ENCODE measurements at places on chromosomes 7 and 10.

GRCh38 chr10:74967911-74968666 lies 141.7 kb downstream of the KAT6B start:
- no peak for DNase-seq

GRCh38 chr10:24488631-24489030 lies 235.1 kb downstream of the ARHGAP21 start:
- no peak for DNase-seq

GRCh38 chr7:44251881-44252280 lies 51.1 kb downstream of the YKT6 start:
- DNase-seq, result no peak

DNA sequence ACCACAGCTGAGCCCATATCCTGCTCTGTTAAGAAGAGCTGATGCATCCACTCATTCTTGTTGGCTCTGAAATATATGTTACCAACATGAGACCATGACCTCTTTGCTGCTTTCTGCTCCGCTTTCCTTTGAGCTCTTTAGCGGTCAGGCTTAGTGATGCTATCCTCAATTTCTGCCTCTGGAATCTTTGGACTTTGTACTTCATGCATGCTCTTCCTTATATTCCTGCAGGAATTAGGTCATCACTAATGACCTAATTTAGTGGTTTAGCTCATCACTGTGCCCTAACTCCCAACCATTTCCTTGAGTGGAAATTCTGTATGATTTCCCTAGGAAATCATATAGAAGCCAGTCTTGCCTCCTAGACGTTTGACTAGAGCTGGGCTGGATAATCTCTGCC lies 119.5 kb downstream of the AOAH start:
- DNase-seq, result no peak

GRCh38 chr7:148888300-148888699 lies 4.2 kb upstream of the EZH2 start:
- DNase-seq, result no peak

DNA sequence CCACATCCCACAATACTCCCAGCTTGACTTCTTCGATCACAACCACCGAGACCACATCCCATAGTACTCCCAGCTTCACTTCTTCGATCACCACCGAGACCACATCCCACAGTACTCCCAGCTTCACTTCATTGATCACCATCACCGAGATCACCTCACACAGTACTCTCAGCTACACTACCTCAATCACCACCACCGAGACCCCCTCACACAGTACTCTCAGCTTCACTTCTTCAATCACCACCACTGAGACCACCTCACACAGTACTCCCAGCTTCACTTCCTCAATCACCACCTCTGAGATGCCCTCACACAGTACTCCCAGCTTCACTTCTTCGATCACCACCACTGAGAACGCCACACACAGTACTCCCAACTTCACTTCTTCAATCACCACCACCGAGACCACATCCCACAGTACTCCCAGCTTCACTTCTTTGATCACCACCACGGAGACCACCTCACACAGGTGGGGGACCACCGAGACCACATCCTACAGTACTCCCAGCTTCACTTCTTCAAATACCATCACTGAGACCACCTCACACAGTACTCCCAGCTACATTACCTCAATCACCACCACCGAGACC lies 8.6 kb downstream of the MUC3A start:
- DNase-seq, result no peak

DNA sequence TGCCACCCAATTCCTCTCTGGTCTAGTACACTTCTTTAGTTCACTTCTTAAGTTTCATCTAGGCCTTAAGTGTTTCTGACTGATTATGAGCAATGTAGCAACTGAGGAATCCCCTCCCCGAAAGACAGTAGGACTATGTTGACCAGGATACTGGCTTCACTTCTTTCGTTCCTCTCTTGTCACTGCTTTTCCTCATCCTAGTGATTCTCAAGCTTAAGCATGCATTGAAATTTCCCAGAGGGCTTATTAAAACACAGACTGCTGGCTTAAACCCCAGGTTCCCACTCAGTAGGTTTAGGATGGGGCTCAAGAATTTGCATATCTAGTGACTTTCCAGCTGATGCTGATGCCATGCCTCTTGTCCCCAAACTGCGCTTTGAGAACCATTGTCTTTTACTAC lies 164.6 kb upstream of the WNT16 start:
- DNase-seq, result no peak

Measured in activated T-cell treated with anti-CD3 and anti-CD28 coated beads, Interleukin-2, amount 50 U/mL, for 1 hour (primary cell).